ENCODE measurements at places on chromosomes 11 and 22. TPM values are rescaled to one million over a fixed set of nuclear protein-coding genes. Genes with fewer than 3 reads are reported as not detected.
A peak's percentile ranks its signal among the peaks of the same experiment; 100 is the strongest.

DNA sequence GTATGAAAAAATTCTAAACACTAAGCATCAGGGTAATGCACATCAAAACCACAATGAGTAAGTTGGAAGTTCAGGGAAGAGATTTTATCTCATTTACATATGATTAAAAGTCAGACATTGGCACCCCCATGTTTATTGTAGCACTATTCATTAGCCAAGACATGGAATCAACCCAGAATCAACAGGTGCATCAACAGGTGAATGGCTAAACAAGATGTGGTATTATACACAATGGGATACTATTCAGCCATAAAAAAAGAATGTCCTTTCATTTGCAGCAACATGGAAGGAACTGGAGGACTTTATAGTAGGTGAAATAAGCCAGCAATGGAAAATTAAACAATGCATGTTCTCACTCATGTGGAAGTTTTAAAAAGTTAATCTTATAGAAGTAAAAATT, 17.6 kb upstream of the TTC17 start:
- DNase-seq: no peak

- no peak for DNase-seq
Measured at GRCh38 chr11:5737091-5737490, 843 bp downstream of the OR56B1 start.

GRCh38 chr11:92180664-92181251, 43.9 kb upstream of the FAT3 start:
- no peak for DNase-seq

- peak; percentile 89 for DNase-seq
Measured at GRCh38 chr11:61021661-61022212, 50.3 kb downstream of the CD6 start.

DNA sequence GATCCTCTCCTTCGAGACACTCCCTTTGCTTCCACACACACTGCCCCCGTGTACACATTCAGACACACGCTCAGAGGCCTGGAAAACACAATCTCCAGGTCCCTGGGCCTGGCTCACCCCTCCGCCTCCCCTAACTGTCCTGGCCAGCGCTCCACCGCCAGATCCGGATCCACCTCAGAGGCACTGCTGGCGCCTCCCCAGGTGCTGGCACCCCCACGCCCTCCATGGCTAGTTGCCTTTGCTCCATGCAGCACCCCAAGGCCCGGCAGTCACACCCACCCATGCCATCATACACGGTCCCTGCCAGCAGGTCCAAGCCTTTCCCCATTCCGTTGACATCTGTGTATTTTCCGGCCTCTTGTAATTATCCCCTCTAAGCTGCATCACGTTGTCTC, 11.1 kb downstream of the SPTBN2 start:
- DNase-seq: no peak

DNA sequence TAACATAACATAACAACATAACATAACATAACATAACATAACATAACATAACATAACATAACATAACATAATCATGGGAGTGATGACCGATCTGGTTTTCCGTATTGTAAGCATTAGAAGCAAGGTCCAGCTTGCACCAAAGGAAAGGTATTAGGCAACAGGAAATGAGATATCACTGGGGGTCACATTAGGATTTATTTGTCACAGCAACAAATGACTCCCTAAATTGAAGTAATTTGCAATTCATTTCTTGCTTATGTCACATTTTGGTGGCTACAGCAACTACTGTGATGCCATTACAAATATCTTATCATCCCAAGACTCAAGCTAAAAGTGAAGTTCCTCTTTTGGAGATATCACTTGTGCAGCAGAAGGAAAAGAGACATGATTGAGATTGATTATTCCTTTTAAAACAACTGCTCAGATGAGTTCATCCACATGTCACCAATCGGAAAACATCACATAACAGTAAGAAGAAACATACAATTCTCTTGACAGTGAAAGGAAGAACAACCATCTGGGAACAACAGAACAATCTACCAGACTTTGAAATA, 1331.1 kb upstream of the RAG2 start:
- DNase-seq: no peak

- no peak for DNase-seq
Measured at GRCh38 chr22:43817402-43817801, 5.3 kb upstream of the EFCAB6 start.

Gene CCDC81
- total RNA-seq: 1.4 TPM

GRCh38 chr11:32722255-32722654, 72.2 kb downstream of the CCDC73 start:
- DNase-seq: no peak

DNA sequence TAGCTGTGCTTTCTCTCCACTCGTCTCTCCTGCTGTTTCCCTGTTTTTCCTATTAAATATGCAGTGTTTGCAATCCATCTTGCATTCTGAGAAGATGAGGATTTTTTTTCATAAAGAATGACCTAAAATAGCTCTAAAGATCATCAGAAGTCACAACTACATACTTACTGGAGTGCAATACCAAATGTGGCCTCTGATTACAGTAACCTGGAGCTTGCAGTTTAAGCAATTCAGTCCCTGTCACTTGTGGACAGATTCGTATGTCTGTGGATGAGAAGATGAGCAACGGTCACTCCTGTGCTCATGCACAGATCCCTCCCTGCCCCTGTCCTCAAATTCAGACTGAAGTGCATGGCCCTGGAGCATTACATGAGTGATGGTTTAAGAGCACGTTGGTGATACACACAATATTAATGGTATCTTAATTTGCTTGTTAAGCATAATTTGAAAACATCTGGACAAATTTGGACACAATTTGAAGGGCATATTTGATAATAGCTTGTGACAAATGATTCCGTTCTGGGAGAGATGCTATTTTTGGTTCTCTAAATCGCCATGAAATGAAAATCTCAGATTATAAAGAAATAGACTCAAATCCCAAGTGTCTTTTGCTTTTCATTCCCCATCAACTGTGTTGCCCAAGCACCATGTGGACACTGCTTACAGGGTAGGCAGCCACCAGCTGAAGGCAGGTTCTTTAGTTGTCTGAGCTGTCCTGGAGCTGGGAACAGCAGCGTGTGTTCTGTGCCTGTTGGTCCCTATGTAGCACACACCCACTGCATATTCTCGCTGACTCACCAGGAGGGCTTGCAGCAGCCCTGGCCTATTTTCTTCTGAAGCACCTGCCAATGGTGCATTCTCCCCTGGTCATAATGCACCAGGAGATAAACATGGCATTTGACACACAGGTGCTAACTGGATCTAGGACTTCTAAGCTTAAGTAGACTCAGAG, 32.6 kb upstream of the PRAME start:
- DNase-seq: no peak

DNA sequence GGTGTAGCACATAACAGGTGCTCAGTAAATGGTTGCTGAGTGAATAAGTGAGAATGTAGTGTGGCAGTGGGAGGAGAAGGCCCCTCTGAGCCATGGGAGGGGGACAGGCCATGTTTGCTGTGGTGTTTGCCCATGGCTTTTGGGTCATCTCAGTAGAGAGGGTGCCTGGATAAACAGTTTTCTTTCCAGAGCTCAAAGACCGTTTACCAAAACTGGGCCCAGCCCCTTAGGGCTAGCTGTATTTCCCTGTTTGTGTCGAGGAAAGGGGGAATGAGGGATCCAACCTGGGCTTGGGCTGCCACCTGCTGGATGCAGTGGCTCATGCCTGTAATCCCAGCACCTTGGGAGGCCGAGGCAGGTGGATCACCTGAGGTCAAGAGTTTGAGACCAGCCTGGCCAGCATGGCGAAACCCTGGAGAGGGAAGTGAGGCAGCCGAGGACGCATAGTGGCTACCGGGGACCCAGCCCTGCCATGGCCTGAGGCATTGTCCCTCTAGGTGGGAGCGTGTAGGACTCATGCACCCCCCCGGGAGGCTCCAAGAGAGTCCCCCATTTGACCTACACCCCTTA, 8.7 kb upstream of the LTO1 start:
- DNase-seq: peak; percentile 80

- DNase-seq: no peak
Measured at GRCh38 chr11:111944651-111945051, 7.5 kb downstream of the DIXDC1 start.

Gene MB
- not detected for total RNA-seq

- DNase-seq: no peak
Measured at GRCh38 chr11:10925149-10925926, 67.5 kb upstream of the ZBED5 start.

Gene FOSL1
- 7.5 TPM for total RNA-seq

DNA sequence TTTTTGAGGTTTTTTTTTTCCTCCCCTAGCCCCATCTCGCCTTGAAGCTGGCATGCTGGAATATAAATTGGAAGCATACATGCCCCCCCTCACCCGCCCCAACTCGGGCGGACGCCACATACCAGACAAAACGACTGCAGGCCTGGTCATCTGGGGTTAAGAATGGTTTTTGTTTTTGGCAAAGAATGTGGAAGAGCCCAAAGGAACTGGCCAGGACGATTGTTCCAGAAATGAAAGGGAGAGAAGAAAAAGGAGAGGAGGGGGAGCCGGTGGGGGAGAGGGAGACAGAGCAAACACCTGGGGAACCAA, 25.0 kb downstream of the MN1 start:
- DNase-seq: no peak

Gene PAK1
- 142 TPM for total RNA-seq

All from H1 (cell line).